ENCODE measurements at places on chromosomes 3 and 15. TPM values are rescaled to one million over a fixed set of nuclear protein-coding genes. Genes with fewer than 3 reads are reported as not detected.

Gene SUSD5
- 68.0 TPM for total RNA-seq

Gene EPHB3
- 1.2 TPM for total RNA-seq

Gene GOLGA6A
- not detected for total RNA-seq

Gene MCF2L2
- not detected for total RNA-seq

Gene CELF6
- total RNA-seq, result not detected

Gene TBC1D21
- not detected for total RNA-seq

Gene CD200R1L
- not detected for total RNA-seq

Gene CADPS
- total RNA-seq, result not detected

GRCh38 chr3:10919636-10920035 lies 72.9 kb upstream of the SLC6A1 start:
- H3K27ac ChIP-seq, result no peak overlapping the region
- H3K27me3 ChIP-seq, result no peaks in the 10 kb centered on the region
- no peak for DNase-seq
- H3K36me3 ChIP-seq, result no peaks in the 10 kb centered on the region
- H3K4me3 ChIP-seq, result no peak overlapping the region

GRCh38 chr3:149815321-149815720 lies 2.3 kb downstream of the RNF13 start:
- H3K27me3 ChIP-seq, result no peaks in the 10 kb centered on the region
- H3K4me3 ChIP-seq, result peak overlapping the region; percentile 79
- H3K36me3 ChIP-seq, result no peaks in the 10 kb centered on the region
- no peak for DNase-seq
- peak overlapping the region; percentile 99 for H3K27ac ChIP-seq

DNA sequence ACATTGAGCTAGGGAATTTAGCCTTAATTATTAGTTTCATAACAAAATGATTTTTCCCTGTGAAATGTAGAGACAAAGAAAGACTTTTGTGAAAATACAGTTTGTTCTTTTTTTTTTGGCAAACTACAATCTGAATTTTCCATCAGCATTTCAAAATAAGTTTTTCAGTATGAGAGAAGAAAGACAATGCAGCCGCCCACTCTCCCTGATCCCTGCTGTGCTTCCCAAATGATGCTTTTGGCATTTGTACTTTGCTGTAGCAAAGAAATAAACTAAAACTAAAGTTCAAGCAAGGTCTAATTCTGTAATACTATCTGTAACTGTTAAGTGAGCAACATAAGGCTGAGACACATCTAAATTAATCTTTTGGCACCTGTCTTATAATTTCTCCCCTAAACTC lies 782.2 kb downstream of the VGLL3 start:
- H3K4me3 ChIP-seq, result no peak overlapping the region
- H3K4me1 ChIP-seq, result no peaks in the 10 kb centered on the region
- H3K27me3 ChIP-seq, result no peaks in the 10 kb centered on the region

- H3K4me1 ChIP-seq, result no peaks in the 10 kb centered on the region
- H3K4me3 ChIP-seq, result no peak overlapping the region
- no peaks in the 10 kb centered on the region for H3K27me3 ChIP-seq
These were observed 7.0 kb downstream of the DNAJB11 start for GRCh38 chr3:186577521-186577920.

DNA sequence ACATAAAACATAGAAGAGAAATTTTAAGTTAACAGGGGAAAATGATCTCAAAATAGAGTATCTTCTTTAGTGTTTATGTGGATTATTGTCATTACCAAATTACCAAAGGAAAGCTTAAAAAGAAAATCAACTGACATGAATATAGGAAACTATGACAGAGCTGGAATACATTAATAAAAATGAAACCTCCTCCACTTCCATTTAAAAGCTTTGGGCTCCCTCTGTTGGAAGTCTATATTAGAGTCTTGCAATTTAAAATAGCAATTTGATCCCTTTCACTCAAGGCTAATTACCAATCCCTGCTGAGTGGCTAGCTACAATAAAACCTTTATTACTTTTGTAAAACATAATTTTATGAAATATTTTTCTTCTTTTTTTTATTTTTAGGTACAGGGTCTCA lies 61.4 kb upstream of the IMPG2 start:
- H3K36me3 ChIP-seq, result no peaks in the 10 kb centered on the region
- no peaks in the 10 kb centered on the region for H3K27me3 ChIP-seq
- H3K4me3 ChIP-seq, result no peak overlapping the region
- peaks cover 18% of the 10 kb centered on the region for H3K4me1 ChIP-seq

- no peak for DNase-seq
- no peak overlapping the region for H3K4me3 ChIP-seq
- H3K27ac ChIP-seq, result no peak overlapping the region
- no peaks in the 10 kb centered on the region for H3K27me3 ChIP-seq
- no peaks in the 10 kb centered on the region for H3K36me3 ChIP-seq
These were observed 89.8 kb downstream of the LRRC3B start for GRCh38 chr3:26712211-26713026.

DNA sequence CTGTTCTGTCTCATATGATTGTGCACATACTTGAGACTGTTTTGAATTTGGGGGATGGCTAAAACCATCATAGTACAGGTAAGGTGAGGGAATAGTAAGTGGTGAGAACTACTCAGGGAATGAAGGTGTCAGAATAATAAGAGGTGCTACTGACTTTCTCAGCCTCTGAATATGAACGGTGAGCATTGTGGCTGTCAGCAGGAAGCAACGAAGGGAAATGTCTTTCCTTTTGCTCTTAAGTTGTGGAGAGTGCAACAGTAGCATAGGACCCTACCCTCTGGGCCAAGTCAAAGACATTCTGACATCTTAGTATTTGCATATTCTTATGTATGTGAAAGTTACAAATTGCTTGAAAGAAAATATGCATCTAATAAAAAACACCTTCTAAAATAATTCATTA lies 5.1 kb downstream of the CCR5 start:
- DNase-seq, result no peak
- no peaks in the 10 kb centered on the region for H3K4me1 ChIP-seq
- no peak overlapping the region for H3K4me3 ChIP-seq
- no peak overlapping the region for H3K27ac ChIP-seq
- H3K27me3 ChIP-seq, result no peaks in the 10 kb centered on the region

DNA sequence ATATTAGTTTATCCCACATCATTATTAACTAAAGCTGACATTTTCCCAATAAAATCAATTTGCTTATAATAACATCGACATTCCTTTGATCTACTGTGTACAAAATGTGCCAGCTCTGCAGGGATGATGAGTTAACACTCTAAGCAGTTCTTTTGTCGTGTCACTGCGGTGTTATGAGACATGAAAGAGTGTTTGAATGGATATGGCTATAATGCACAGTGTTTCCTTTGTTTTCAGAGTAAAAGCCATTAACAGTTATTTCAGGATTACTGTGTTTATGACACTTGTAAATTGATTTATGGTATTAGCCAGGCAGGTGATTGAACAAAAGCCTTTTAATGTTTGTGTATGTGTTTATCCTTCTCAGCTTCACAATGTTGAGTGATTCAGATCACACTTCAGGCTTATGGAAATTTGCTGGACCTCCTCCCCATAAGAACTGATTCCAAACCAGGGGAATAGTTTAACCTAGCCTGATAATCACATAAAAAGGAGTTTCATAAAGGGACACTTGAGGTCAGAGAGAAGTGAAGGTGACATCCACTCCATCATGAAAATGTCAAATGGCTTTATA lies 115.7 kb downstream of the CHL1 start:
- H3K36me3 ChIP-seq, result no peaks in the 10 kb centered on the region
- no peak overlapping the region for H3K4me3 ChIP-seq
- H3K4me1 ChIP-seq, result no peaks in the 10 kb centered on the region
- no peaks in the 10 kb centered on the region for H3K27me3 ChIP-seq

DNA sequence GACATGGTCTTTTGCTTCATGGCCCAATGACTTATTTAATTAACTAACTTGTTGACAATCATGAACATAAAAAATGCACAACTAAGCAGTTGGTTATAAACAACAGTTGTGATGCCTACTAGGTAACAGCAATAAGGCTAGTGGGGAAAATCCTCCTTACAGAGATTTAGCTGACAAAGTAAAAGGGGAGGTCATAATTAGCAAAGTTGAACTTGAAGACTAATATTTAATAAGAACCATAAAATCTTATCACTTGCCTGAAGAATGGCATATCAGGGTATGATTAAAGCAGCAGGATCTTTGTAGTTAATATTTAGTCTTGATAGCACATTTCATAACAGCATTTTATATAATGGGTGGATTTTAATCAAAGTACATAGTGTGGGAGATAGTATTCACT lies 84.2 kb downstream of the MME start:
- H3K36me3 ChIP-seq, result no peaks in the 10 kb centered on the region
- H3K27ac ChIP-seq, result no peak overlapping the region
- H3K27me3 ChIP-seq, result no peaks in the 10 kb centered on the region
- no peak for DNase-seq
- no peak overlapping the region for H3K4me3 ChIP-seq

DNA sequence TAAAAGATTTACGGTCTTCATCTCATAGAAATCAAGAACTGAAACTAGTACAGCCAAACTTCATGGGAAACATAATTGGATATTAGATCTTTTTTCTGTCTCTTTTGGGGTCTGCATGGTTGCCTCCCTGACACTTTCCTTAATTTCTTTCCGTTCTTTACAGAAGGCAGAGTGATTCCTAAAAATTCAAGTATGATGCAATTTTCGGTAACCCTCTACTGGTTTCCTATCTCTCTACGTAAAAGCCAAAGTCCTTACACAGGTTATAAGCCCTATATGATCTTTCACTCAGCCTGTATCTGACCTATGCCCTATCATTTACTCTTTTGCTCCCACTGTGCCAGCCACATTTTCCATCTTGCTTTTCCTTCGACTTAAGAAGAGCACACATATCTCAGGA lies 6.8 kb upstream of the SLITRK3 start:
- DNase-seq, result no peak
- no peaks in the 10 kb centered on the region for H3K27me3 ChIP-seq
- no peak overlapping the region for H3K4me3 ChIP-seq
- H3K27ac ChIP-seq, result no peak overlapping the region
- H3K36me3 ChIP-seq, result no peaks in the 10 kb centered on the region

GRCh38 chr3:43785551-43785950 lies 94.8 kb downstream of the ABHD5 start:
- no peaks in the 10 kb centered on the region for H3K36me3 ChIP-seq
- H3K27ac ChIP-seq, result no peak overlapping the region
- no peak for DNase-seq
- no peak overlapping the region for H3K4me3 ChIP-seq

GRCh38 chr3:110420158-110420641 lies 651.4 kb upstream of the NECTIN3 start:
- no peak for DNase-seq
- no peak overlapping the region for H3K4me3 ChIP-seq
- no peaks in the 10 kb centered on the region for H3K27me3 ChIP-seq
- H3K27ac ChIP-seq, result no peak overlapping the region
- H3K4me1 ChIP-seq, result peaks cover 13% of the 10 kb centered on the region

- H3K27me3 ChIP-seq, result no peaks in the 10 kb centered on the region
- H3K36me3 ChIP-seq, result no peaks in the 10 kb centered on the region
- no peak overlapping the region for H3K4me3 ChIP-seq
These were observed 861.6 kb downstream of the ROBO1 start for GRCh38 chr3:78906245-78906644.

DNA sequence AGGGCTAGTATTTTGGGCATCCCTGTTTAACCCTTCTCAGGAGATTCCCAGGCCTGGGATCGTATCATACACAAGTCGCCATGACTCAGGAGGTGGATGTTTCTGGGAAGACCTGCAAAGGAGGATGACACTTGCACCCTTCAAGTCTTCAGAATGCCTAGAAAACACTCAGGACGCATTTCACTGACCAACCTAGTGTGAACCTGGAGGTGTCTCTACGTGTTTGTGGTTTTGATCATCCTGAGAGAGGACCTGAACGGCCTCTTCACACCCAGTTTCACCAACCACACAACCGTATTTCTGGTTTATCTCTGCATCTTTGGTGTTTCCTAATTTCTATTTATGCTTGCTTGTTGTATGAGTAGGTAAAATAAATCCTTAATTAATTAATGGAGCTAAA lies 2.8 kb upstream of the CLDND1 start:
- DNase-seq, result no peak
- no peaks in the 10 kb centered on the region for H3K4me1 ChIP-seq
- no peak overlapping the region for H3K27ac ChIP-seq
- no peaks in the 10 kb centered on the region for H3K36me3 ChIP-seq
- no peaks in the 10 kb centered on the region for H3K27me3 ChIP-seq

DNA sequence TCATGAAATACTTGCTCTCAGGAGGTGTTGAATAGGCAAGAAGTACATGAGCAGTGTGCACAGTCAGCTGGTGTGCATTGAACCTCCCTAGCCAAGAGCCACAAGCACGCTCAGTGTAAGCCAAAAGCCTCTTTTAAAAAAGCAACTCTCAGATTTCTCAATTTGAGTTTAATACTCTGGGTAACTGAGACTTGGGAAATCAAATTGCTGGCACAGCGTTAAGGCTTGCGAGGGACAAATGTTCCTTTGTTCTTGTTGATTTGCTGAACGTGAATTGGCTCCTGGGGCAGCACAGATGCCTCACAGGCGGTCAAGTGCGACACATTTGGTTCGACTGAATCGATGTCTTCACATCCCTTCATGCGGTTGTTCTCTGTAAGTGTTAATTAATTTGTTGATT lies at the start of gene FAM240A:
Gene FAM240A (plus strand): TSS at position 202 of the 400 bp plus-strand sequence. CDS start 159 bp downstream, at position 361.
- no peaks in the 10 kb centered on the region for H3K27me3 ChIP-seq
- H3K27ac ChIP-seq, result no peak within 1 kb of the TSS
- no peak within 1 kb of the TSS for H3K4me3 ChIP-seq
- no peak for DNase-seq

DNA sequence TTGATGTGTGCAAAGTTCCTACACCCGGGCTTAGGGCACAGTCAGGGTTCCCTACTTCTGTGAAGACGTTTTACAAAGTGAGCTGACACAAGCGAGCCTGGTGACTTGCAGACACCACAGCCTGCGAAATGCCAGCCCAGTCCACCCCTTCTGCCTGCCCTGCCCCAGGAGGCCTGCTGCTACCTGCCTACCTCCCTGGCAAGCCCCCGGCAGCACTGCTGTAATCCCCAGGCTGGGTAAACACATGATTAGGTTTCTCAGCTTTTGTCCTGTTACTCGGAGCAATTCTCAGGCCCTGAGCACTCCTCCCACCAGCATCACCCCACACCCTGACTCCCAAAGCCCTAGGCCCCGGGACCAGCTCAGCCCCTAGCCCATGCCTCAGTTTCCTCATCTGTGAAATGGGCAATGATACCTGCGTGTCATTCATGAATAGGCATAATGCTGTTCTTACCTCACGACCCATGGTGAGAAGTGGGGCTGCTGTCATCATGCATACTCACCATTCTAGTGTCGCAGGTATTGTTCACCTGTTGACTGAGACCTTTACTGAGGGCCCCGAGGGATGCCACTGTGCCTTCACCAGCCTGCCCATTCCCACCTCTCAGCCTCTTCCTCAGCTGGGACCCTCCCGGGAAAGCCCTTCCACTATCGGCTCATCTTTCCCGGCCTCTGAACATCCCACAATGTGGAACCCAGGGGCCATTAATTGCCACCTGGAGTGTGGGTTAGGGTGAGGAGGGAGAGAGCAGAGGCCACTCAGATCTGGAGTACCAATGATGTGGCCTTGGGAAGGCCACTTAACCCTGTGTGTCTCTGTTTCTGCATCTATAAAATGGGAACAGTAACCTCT lies 31.5 kb upstream of the SLC6A6 start:
- H3K4me1 ChIP-seq, result peaks cover 5% of the 10 kb centered on the region
- no peak overlapping the region for H3K4me3 ChIP-seq
- H3K36me3 ChIP-seq, result no peaks in the 10 kb centered on the region
- H3K27me3 ChIP-seq, result no peaks in the 10 kb centered on the region
- DNase-seq, result no peak
- H3K27ac ChIP-seq, result no peak overlapping the region

GRCh38 chr3:38348903-38349302 lies 2.3 kb downstream of the XYLB start:
- peak; percentile 53 for DNase-seq
- H3K4me3 ChIP-seq, result no peak overlapping the region
- H3K4me1 ChIP-seq, result peaks cover 3% of the 10 kb centered on the region
- H3K27me3 ChIP-seq, result no peaks in the 10 kb centered on the region
- H3K27ac ChIP-seq, result no peak overlapping the region
